ENCODE measurements at places on chromosomes 12 and 14.

DNA sequence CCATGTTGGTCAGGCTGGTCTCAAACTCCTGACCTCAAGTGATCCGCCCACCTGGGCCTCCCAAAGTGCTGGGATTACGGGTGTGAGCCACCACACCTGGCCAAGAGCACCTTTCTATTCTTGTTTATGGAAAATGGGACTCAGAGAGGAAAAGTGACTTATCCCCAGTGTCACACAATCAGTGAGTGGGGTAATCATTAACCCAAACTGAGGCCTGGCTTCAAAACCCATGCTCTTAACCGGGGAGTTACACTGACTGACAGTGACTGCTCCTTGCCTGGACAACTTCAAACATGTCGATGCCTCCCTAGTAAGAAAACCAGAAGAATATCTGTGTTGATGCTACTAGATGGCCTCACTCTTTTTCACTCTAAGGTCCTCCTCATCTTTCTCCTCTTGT is 7.3 kb downstream of the CLEC7A start:
- DNase-seq, result no peak

- no peak for DNase-seq
Observed at GRCh38 chr12:49098035-49098451, 3.4 kb upstream of the DHH start.

DNA sequence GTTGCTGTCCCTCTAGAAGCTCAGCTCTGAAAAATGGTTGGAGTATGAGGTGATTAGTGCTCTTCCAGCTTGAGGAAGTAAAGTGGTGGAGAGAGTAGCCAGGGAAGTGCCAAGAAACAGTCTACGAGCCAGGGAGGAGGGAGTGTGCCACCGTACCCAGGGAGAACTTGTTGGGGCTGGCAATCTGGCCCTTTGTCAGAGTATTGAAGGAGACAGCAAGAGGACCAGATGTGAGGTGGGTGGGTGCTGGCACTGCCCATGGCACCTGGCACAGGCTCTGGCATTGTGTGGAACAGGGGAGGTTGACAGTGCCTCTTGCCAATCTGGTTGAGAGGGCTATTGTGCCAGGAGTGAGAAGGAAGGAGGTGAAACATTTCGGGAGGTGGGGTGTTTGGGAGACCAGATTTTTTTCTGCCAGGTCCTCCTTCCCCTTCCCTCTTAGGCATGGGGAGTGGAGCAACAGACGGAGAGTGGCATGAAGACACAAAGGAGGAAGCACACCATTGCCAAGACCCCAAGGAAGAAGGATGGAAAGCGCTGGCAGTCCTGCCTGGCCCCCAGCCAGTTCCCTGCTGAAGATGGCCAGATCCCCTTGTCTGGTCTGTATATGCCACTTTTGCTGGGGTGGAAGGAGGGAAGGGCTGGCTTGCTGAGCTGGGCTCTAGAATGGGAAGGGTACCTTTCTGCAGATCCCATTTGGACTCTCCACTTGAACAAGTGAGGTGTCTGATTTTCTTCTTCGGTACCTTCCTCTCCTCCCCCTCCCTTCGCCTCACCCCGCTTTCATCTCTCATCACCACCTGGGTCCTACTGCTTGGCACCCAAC is 37.5 kb downstream of the ZFHX2 start:
- peak; percentile 56 for DNase-seq

GRCh38 chr14:95464514-95464913 is 51.9 kb downstream of the SYNE3 start:
- DNase-seq, result no peak

GRCh38 chr12:128867466-128867865 is 14.2 kb downstream of the GLT1D1 start:
- no peak for DNase-seq

- no peak for DNase-seq
Observed at GRCh38 chr12:121980191-121980891, 41.3 kb upstream of the BCL7A start.

DNA sequence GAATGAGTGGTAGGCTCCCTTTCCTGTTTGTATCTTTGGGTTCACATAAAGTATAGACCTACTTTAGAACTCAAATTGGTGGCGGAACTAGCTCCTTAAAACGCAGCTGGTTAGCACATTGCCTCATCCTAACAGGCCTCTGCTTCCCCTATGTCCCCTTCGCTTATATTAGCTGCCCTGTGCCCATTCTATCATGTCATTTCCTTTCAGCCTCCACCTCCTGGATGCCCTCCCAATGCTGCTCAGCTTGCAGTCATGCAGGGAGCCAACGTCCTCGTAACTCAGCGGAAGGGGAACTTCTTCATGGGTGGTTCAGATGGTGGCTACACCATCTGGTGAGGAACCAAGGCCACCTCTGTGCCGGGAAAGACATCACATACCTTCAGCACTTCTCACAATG is 3.5 kb downstream of the DAZAP2 start:
- DNase-seq, result no peak

GRCh38 chr12:39616251-39616650 is 3.4 kb downstream of the ABCD2 start:
- DNase-seq, result no peak

DNA sequence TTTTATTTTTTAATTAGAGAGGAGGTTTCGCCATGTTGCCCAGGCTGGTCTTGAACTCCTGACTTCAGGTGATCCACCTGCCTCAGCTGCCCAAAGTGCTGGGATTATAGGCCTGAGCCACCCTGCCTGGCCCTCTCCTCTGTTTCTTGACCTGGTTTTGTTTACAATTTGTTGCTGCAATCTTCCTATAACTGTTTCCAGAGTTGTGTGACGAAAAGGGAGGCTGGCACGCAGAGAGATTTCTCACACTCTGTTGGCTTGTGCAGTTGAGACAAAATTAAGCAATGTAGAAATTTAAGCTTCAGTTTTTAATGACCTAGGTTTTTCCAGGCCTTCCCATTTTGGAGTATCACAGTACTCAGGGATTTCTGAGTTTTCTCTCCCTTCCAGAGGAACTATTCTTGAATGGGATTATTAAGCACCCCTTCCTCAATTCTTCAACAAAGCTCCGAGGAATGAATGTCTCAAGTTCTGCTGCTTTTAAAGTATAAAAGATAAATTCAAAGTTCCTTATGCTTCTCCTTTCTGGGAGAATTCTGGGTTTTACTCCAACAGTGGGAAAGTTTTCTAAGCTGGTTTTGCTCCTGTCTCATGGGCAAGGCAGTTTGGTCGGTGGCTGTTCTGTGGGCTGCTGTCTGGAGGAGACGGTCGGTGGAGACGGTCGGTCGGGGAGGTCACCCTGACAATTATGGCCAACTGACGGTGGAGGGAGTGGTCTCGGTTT is 20.4 kb upstream of the FOS start:
- no peak for DNase-seq

- no peak for DNase-seq
Observed at GRCh38 chr14:36988568-36988967, 183.8 kb downstream of the SLC25A21 start.

DNA sequence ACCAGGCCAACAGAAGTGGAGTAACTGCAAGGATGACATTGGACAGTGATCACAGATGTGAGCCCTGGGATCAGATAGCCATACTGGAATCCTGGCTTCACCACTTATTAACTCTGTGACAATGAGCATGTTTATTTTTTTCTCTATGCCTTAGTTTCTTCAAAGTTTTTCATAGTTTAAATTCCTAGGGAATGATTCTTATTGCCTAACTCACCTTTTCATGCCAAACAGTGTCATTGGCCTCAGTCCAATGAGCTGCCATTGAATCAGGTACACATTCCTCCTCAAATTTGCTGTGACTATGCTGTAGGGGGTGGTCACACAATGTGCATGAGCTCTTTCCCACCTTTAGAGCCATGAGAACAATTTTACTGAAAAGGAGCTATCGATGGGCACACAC is 342.3 kb downstream of the SYT1 start:
- no peak for DNase-seq

DNA sequence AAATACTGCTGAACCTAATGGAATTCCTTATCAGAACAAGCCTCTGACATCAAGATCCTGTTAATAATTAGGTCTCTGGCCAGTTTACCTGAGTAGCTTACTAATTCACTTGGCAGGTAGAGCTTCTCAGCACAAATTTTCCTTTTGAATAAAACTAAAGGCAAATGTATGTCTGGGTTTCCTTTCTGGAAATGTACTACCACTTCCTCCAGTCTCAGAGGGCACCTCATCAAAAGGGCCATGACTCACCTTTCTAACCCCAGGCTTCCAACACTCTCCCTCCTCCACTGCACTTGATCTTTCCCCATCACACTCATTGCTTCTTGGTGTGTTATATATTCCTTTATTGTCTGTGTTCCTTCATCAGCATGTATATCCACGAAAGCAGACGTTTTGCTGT is 90.5 kb downstream of the SLC2A13 start:
- no peak for DNase-seq

- DNase-seq, result no peak
Observed at GRCh38 chr12:14689996-14690395, 6.4 kb downstream of the GUCY2C start.

GRCh38 chr12:96170328-96170727 is 23.8 kb upstream of the ELK3 start:
- DNase-seq, result no peak

- no peak for DNase-seq
Observed at GRCh38 chr12:15774819-15775218, 14.4 kb downstream of the EPS8 start.

DNA sequence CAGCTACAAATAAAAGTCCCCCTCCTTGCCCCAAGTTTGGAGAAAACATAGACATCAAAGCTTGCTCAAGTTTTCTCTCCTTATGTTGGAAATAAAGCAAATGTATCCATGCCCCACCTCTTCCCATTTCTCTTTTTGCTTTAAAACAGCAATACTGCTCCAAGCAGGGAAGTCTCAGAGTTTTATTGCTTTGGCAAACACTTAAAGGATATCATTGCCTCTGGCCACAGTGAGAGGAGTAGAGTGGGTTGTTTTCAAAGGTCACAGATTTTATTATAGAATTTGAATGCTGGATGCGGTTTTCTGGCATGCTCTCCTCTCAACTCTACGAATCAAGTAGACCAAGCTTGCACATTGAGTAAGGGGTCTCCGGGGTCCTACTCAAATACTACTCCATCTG is 149.7 kb downstream of the TTC7B start:
- DNase-seq, result no peak

DNA sequence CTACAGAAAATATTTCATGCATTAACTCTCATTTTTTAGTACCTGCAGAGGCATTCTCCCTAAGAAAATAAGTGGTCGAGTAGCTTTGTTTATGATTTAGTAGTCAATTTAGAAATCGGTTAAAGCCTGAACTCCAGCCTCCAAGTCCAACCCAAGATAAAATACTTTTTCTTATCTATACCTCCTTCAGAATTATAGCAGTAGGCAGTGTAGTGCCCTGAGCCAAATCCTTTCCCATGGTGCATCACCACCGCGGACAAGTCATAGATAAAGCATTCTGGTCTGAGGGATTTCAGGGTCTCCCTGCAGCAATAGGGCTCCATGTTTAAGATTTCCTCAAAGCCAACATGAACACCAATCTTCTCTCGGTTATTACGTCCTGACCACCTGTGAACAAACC is 30.5 kb downstream of the USP44 start:
- DNase-seq, result no peak

DNA sequence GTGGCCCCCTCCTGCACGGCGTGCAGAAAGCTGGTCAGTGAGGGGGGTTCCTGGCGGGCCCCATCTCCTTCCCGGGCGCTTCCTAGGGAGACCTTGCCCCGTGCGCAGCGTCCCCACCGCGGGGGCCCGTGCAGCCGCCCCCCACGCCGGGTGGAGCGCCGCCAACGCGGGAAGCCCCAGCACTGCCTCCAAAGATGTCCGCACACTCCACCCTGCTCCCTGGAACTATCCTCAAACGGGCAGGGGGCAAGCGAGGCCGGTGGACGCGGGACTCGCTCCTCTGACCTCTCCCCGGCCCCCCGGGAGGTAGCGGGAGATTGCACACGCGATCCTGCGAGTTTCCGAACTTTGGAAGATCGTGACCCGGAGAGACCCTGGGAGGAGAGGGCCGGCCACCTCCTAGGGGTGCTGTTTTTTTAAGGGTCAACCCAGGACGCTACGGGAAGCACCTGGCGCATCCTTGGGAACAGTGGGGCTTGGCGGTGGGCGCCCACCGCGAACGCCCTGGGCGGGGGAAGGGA is 1.5 kb upstream of the FZD10 start:
- DNase-seq, result no peak

- peak; percentile 86 for DNase-seq
Observed at GRCh38 chr12:115507951-115508722, 769.4 kb downstream of the MED13L start.

- no peak for DNase-seq
Observed at GRCh38 chr12:108193917-108194316, 64.8 kb downstream of the WSCD2 start.

DNA sequence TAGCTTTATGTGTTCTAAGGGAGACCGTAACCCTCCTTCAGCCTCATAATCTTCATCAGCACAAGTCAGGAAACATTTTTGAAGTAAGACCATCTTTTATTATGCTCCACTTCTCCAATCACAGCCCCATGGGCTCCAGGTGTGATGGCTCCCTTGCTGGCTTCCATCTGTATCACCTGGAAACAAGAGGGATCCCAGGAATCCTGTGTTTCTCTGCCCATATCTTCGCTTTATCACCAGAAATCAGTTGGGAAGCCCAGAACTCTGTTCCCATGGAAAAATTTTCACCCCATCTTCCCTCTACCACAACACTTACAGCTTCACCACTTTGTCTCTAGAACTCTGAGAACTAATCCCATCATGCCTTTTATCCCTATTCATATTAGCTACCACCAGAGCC is 68.3 kb downstream of the METTL25 start:
- no peak for DNase-seq

DNA sequence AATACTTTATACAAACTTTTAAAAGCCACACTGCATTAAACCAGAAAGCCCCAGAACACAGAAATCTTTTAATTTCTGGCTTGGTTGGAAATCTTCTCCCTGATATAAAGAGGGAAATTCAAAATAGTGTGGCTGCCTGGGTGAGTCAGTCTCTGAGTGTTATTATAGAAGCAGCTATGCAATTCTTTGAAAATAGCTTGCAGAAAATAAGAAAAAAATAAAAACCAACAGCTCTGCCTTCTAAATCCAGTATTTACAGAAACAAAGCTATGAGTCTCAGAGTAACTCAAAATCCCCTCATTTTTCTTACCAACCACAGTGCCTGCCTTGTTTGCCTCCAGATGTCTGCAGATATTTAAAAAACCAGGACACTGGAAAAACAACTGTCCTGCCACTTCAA is 68.6 kb upstream of the FERMT2 start:
- DNase-seq, result no peak

DNA sequence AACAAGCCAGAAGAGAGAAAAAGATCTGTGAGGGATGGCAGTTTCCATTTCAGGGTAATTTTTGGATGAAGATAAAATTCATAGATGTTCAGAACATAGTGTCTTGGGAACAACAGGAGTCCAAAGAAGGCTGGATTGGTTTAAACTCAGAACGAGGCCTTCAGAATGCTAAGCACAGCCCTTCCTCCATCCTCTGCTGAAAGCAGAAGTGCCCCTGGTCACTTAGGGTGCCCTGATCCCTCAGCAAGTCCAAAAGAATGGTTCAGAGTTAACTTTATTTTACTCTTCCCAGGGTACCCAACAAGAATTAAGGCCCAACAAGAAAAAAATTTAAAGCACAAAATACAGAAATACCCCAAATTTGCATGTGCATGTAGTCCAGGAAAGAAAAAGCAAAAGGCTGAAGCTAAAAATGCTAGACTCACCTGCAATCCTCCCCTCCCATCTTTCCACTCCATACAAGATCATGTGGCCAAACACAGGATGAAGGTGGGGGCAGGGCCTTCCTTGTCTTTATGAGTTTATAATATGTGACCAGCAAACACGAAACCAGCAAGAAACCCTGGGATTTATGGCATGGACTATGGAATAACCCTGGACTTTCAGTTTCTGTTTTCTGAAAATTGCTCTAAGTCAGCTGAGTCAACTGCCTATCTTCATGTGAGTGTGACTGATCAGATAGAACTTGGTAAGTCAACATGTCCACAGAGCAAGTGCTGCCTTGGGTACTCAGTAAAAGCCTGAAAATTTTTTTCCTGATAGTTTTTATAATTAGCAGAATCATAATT is 21.2 kb downstream of the MAX start:
- DNase-seq, result no peak

All from putamen (tissue), 1 donor.